ENCODE measurements at places on chromosomes 16 and 17.

- no peak for DNase-seq
Observed at GRCh38 chr17:39813631-39814030, 50.5 kb downstream of the IKZF3 start.

- DNase-seq: no peak
Observed at GRCh38 chr16:48295488-48296281, 48.3 kb upstream of the ABCC11 start.

GRCh38 chr17:66491213-66491612 is 188.8 kb downstream of the PRKCA start:
- no peak for DNase-seq

GRCh38 chr17:45987706-45988105 is 11.3 kb upstream of the STH start:
- no peak for DNase-seq

GRCh38 chr17:4516735-4517134 is 18.1 kb downstream of the SPNS2 start:
- DNase-seq: no peak

DNA sequence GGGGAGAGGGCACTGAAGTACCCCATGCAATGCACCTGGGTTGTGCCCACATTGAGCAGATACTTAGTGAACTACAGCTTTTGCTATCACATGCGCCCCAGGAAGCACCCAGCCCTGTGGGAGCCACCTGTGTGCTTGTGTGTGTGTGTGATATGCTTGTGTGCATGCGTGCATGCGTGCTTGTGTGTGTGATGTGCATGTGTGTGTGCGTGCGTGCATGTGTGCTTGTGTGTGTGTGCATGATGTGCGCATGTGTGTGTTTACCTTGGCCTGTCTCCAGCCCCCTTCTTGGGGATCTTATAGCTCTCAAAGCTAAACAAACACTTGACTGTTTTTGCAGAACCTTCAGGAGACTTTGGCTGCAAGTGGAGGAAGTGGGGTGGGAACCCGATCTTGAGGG is 841 bp downstream of the C16orf89 start:
- no peak for DNase-seq

- no peak for DNase-seq
Observed at GRCh38 chr16:14101415-14101814, 30.3 kb downstream of the MRTFB start.
